ENCODE measurements at places on chromosomes 5 and 9. TPM values are rescaled to one million over a fixed set of nuclear protein-coding genes. Genes with fewer than 3 reads are reported as not detected.

ZNF883 gene
- total RNA-seq = 7.3 TPM

LCN1 gene
- total RNA-seq = not detected

FAT2 gene
- total RNA-seq = 38.4 TPM

PCDHB9 gene
- total RNA-seq = 3.4 TPM

KIF3A gene
- total RNA-seq = 21.9 TPM

ABO gene
- not detected for total RNA-seq

KCNN2 gene
- 0.08 TPM for total RNA-seq

PCDHGC3 gene
- total RNA-seq = 99.9 TPM

SLIT3 gene
- total RNA-seq = 40.2 TPM

WNK2 gene
- not detected for total RNA-seq

DNA sequence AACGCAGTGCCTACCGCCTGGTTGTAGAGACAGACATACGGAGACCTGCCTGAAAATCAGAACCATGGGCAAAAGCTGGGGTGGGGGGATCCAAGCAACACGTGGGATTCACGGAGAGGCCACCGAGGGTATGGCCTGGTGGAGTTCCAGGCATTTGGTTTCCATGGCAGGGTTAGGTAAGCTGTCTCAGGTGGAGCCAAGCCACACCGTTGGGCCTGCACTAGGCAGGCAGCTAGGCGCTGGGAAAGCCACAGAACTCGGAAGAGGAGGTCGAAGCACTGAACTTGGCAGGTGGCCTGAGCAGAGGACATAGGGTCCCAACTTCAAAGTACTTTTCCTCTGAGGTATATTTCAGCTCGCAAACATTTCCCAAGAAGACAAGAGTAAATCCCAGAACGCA, 111.6 kb downstream of the ISL1 start:
- H3K4me3 ChIP-seq = no peak overlapping the region
- H3K4me1 ChIP-seq = peaks cover 3% of the 10 kb centered on the region
- no peaks in the 10 kb centered on the region for H3K27me3 ChIP-seq
- no peak for DNase-seq
- H3K27ac ChIP-seq = no peak overlapping the region
- H3K36me3 ChIP-seq = no peaks in the 10 kb centered on the region

GRCh38 chr5:134070725-134071613, 43.5 kb upstream of the TCF7 start:
- DNase-seq = no peak
- H3K27me3 ChIP-seq = peaks cover 43% of the 10 kb centered on the region

DNA sequence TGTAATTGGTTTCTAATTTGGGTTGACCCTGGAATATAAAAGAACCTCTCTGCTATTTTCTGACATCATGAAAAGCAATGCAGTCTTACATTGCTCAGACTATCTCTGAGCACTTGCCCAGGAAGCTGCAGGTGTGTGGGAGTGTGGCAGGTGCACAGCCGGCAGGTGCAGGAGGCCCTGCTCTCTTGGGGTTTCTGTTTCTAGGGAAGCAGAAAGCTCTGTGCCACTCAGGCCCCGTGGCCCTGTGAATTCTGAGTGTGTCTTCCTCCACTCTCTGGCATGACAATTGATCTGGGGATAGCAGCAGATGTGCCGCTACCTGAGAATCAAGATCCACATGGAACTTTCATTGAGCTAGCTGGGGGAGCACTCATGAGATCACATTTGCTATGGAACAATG, 45.7 kb upstream of the IRX2 start:
- H3K4me3 ChIP-seq = no peak overlapping the region
- H3K27me3 ChIP-seq = no peaks in the 10 kb centered on the region
- H3K27ac ChIP-seq = no peak overlapping the region
- H3K36me3 ChIP-seq = no peaks in the 10 kb centered on the region

GRCh38 chr5:73327908-73328455, 120.6 kb downstream of the FOXD1 start:
- H3K27me3 ChIP-seq = no peaks in the 10 kb centered on the region
- no peaks in the 10 kb centered on the region for H3K4me1 ChIP-seq
- no peak overlapping the region for H3K27ac ChIP-seq
- H3K36me3 ChIP-seq = peaks cover 15% of the 10 kb centered on the region

- H3K27me3 ChIP-seq = no peaks in the 10 kb centered on the region
- H3K4me3 ChIP-seq = no peak overlapping the region
Measured at GRCh38 chr9:137493364-137494103, 34.4 kb upstream of the NSMF start.

DNA sequence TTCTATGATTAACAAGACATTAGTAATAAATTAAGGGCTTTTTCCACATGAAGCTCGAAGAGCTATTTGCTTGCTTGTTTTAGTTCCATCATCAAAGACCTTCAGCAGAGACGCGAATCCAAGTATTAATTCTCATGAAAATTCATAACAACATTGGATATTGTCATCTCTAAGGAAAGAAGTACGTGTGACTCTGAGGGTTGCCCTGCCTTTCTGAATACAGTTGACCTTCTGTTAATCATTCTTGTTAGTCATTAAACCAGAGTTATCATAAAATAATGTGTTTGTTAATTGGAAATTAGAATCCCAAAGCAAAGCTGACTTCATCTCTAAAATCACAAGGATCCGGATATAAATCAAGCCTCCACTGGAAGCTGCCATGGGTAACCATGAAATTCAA, 222.5 kb downstream of the ZNF608 start:
- no peak for DNase-seq
- peaks cover 6% of the 10 kb centered on the region for H3K4me1 ChIP-seq
- no peak overlapping the region for H3K27ac ChIP-seq

DNA sequence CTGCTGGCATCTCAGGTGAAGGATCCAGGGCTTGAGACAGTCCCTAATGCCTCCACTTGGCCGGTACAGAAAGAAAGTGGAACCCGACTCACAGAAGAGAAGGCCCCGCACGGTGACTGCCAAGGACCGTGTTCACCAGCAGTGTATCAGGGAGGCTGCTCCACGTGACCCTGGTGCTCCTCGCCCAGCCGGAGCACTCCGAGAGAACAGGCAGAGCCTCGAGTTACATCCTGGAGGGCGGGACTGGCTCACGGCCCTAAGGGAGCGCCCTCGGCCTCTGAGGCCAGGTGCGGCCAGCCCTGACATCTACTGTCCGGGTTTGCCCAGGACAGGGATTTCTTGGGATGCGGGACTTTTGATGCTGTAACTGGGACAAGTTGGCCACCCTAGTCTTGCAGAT, 104.0 kb upstream of the SARDH start:
- DNase-seq = no peak
- H3K4me1 ChIP-seq = peaks cover 58% of the 10 kb centered on the region
- no peaks in the 10 kb centered on the region for H3K27me3 ChIP-seq
- H3K27ac ChIP-seq = no peak overlapping the region
- H3K4me3 ChIP-seq = no peak overlapping the region
- H3K36me3 ChIP-seq = no peaks in the 10 kb centered on the region

- H3K27me3 ChIP-seq = no peaks in the 10 kb centered on the region
- no peak overlapping the region for H3K27ac ChIP-seq
- peaks cover 14% of the 10 kb centered on the region for H3K36me3 ChIP-seq
- no peak overlapping the region for H3K4me3 ChIP-seq
- H3K4me1 ChIP-seq = peaks cover 10% of the 10 kb centered on the region
Measured at GRCh38 chr9:91758491-91758981, 191.5 kb downstream of the ROR2 start.

- H3K27ac ChIP-seq = no peak overlapping the region
- H3K4me3 ChIP-seq = no peak overlapping the region
- no peak for DNase-seq
- peaks cover 4% of the 10 kb centered on the region for H3K36me3 ChIP-seq
- H3K4me1 ChIP-seq = no peaks in the 10 kb centered on the region
Measured at GRCh38 chr5:179152941-179153340, 92.8 kb downstream of the ZNF354C start.

DNA sequence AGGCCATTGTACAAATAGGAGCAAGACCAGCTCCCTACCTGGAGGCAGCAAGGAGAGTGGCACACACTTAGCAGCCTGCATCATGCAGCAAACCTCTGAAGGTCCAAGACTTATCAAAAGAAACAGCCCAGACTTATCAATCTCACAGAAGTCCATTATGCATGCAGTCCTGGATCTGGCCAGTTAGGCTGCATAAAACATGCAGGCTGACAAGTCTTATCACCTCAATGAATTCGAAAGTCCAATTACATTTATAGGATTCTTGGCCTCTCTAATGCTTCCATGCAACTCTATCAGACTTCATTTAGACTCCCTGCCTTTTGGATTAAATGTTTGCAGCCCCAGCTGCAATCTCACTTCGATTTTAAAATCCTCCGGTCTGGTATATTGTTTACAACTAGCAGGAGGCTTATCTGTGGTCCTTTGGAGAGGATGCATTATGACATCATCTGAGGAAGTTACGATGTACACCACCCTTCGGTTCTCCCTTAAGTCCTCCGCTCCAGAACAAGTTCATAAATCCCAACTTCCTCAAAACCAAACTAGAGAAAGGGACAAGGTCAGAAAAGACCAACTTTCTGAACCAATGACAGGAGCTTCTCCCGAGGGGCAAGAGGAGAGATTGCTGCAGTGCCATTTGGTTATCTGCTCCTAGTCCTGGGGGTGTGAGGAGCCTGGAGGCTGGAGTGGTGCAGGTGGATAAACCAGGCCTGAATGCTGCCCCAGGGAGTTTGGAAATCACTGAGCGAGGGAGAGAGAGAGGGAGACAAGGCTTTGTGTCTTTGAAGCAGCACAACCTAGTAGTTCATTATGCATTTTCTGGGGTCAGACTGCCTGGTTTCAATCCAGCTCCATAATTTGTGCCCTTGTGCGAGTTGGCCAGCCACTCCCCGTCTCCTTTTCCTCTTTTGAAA, 313.9 kb downstream of the TLE1 start:
- H3K4me3 ChIP-seq = no peak overlapping the region
- H3K36me3 ChIP-seq = no peaks in the 10 kb centered on the region
- no peaks in the 10 kb centered on the region for H3K27me3 ChIP-seq
- H3K27ac ChIP-seq = no peak overlapping the region
